Transverse colon (tissue), 4 donors: ENCODE measurements at places on chromosomes 3 and 15. TPM values are rescaled to one million over a fixed set of nuclear protein-coding genes. Genes with fewer than 3 reads are reported as not detected.

EIF2B5 gene
- 46.8 TPM for total RNA-seq

TM4SF1 gene
- 21.3 TPM for total RNA-seq

ITIH1 gene
- total RNA-seq = not detected

IL17RE gene
- total RNA-seq = 178 TPM

ATXN7 gene
- total RNA-seq = 44.8 TPM

DCUN1D1 gene
- total RNA-seq = 20.5 TPM

MCF2L2 gene
- 1.9 TPM for total RNA-seq

LYZL4 gene
- total RNA-seq = not detected

RAD54L2 gene
- 15.4 TPM for total RNA-seq

MFGE8 gene
- 61.3 TPM for total RNA-seq

- DNase-seq = no peak
Observed at GRCh38 chr15:101136381-101137268, 115.2 kb downstream of the CHSY1 start.

- DNase-seq = no peak
Observed at GRCh38 chr3:44061961-44062360, 179.7 kb upstream of the TOPAZ1 start.

DNA sequence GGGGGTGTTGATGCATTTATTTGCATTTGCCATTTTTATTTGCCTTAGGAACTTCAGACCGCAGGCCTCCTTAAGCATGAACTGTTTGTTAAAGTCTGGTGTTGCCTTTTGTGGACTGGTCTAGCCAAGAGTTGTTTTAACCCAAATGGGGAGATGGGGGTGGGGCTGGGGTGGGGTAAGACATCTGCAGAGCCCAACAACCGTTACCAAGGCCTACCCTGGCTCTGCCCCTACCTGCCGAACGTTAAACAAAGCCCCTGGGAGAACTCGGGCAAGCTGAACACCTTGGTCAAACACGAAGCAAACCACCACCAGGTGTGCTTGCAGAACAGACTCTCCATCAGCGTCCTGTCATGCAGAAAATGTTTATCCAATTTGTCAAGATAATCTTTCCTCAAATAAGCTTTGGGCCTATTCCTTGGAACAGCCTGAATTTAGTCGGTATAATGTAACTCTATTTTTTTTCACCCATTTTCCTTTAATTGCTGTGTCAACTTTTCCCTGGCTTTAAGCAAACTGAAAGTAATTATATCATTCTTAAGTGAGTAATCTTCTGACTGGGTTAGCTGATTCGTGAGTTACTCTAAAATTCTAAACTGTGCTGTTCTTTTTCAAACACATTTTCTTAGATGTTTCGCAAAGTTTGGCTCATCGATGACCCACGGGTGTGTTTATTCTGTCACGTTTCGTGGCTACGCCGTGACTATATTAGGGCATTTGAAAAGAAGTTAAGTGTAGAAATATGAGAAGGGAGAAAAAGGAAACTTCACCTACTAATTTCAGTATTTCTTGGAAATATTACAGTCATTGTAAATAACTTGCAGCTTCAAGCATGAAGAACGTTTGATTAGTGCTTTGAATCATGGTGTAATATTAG is 127.6 kb downstream of the SOX2 start:
- DNase-seq = no peak

GRCh38 chr3:104069114-104069513 is 1297.6 kb upstream of the ALCAM start:
- no peak for DNase-seq

DNA sequence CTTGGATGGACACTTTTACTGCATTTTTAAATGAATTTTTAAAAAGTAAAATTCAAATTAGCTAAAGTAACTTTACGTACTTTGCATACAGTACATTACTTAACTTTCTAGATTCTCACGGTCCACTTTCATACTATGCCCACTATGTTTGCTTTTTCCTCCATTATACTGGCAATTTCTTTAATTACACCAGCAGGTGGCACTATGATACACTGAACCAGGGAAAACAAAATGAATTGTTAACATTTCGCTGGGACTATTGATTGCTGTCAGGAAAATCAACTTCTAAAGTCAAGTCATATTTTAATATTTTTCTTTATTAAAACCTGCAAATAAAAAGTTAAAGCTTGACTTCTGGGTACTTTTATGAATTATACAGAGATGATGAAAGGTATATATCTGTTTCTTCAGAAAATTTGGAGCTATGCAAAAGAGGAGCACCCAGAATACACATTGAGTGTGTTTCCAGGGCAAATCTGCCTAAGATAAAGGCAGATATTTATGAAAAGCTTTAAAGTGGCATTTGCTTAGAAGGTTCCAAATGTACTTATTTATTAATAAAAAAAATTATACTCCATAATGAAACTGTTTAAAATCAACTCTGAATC is 21.8 kb upstream of the POU1F1 start:
- no peak for DNase-seq

GRCh38 chr3:183447206-183448001 is 19.0 kb upstream of the MCF2L2 start:
- peak; percentile 87 for DNase-seq

DNA sequence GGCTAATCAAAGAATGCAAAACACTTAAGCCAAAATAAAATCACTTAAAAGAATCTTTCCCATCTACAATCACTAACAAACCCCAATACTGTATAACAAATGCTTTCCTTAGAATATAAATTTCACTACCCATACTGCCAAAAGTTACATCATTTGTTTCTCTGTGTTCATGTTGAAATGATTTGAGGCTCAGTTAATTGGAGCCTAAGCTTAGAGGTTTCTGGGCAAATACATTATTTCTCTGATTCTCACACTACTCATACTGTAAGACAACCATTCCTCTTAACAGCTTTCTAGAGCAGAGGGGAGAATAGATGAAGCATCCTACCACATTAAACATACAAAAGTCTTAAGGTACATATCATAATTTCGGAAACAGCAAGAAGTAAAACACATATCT is 2.1 kb downstream of the RIOX2 start:
- DNase-seq = no peak

DNA sequence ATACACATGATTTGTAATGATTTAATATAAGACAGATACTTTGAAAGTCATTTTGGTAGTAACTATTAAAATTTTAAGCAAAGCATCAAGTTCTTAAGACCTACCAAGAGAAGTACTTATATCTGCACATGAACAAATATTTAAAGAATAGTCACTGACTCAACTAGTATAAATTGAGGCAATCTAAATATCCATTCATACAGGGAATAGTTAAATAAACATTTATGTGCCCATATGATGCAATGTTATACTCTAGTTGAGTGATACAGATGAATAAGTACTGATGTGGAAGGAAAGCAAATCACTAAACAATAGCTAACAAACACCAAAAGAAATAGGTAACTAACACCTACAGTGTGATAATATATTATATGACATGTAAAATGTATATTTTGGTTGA is 527.7 kb downstream of the EPHA3 start:
- no peak for DNase-seq

GRCh38 chr3:102024270-102024904 is 175.1 kb downstream of the NFKBIZ start:
- no peak for DNase-seq

DNA sequence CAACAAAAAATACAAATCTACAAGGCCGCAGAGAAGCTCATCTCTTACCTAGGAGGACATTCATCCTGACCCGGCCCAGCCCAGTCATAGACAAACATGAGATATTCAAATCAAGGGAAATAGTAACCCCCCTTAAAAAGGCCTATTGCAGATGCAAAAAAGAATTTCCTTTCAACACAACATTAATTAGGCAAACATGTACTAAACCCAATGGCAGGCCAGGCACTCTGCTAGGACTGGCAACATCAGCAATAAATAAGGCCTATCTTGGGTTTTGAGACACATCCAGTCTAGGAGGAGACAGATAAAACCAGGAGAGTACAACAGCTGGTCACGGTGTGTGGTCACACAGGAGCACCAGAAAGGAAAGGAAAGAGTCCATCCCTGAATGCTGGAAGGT is 61.4 kb downstream of the ADCY5 start:
- DNase-seq = no peak

DNA sequence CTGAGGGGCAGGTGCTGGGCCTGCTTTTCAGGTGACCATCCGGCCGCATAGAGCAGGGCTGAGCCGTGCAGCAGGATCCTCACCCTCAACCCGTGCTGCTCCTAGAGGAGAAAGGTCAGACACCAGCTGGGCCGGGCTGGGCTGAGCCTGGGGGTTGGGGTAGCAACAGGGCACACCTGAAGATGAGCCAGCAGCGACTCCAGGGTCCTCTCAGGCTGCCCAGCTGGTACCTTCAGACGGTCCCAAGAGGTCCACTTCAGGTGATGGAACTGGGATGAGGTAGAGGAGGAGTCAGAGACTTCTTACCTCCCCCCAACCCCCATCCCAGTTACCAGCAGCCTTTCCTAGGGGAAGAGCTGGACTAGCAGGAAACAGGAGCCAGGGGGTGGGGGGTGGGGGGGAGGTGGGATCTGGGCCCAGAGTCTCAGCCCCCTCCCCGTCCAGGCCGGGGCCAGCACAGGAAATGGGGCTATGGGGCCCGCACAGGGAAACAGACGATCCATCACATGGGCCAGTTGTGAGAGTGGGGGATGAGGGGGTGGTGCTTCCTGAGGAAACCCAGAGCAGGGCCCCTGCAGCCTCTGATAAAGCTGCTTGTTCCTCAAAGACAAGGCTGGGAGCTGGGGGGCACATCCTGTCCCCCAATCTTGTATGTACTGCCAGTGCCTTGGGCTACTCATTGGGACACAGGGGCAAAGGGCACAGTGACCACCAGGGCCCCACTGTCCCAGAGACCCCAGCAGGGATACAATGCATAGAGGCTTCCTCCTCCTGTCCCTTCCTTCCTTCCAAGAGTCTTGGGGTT is 3.0 kb downstream of the INKA1 start:
- DNase-seq = peak; percentile 44

DNA sequence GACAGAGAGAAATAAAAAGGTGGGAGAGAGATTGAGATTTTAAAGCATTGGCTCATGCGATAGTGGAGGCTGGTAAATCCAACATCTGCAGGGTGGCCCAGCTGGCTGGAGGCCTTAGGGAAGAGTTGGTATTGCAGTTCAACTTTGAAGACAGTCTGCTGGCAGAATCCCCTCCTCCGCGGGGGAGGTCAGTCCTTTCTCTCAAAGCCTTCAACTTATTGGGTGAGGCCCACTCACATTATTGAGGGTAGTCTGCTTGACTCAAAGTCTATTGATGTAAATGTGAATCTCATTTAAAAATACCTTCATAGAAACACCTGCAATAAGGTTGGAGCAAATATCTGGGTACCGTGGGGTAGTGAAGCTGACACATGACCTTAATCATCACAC is 31.8 kb upstream of the PROK2 start:
- no peak for DNase-seq

GRCh38 chr3:9951126-9951525 is 1.1 kb downstream of the PRRT3 start:
- DNase-seq = no peak

GRCh38 chr15:79673416-79674123 is 223.2 kb downstream of the MTHFS start:
- DNase-seq = no peak

GRCh38 chr15:31400222-31400927 is 73.7 kb downstream of the KLF13 start:
- no peak for DNase-seq

DNA sequence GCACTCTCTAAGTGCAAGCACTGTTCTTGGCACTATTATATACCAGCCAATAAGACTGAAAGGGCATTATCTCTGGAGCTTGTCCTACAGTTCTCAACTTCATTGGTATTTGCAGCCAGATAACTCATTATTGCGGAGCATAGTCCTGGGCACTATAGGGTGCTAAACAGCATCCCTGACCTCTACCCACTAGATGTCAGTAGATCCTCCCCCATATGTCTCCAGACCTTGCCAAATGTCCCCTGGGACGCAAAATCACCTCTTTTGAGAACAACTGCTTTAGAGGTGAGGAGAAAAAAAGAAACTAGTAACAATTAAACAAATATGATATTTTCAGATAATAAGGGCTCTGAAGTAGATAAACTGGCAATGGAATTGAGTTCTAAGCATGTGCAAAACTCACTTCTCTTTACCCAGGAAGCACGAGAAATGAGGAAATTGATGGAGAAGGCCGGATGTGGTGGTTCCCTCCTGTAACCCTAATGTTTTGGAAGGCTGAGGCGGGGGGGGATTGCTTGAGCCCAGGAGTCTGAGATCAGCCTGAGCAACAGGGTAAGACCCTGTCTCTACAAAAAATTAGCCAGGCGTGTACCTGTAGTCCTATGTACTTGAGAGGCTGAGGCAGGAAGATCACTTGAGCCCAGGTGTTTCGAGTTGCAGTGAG is 61.4 kb downstream of the FRMD4B start:
- DNase-seq = no peak

DNA sequence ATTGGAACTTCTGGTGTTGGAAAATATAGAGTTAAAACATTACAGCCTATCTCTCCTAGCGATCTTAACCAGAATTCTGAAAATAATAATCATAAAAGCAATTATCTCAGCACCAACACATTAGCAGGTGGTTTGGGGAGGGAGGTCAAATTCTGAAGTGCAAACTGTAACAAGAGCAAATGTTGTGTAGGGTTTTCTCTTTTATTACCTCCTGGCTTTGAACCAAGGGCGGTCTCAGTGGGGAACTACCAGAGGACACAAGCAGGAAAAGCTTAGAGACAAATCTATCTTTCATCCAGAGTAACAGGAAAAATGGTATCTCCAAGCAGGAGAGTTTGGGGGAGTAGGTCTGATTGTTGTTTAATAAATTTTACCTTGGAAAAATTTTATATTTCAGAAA is 5.5 kb upstream of the ARRDC4 start:
- DNase-seq = peak; percentile 50

- DNase-seq = no peak
Observed at GRCh38 chr3:49359623-49360022, 1.5 kb upstream of the GPX1 start.

DNA sequence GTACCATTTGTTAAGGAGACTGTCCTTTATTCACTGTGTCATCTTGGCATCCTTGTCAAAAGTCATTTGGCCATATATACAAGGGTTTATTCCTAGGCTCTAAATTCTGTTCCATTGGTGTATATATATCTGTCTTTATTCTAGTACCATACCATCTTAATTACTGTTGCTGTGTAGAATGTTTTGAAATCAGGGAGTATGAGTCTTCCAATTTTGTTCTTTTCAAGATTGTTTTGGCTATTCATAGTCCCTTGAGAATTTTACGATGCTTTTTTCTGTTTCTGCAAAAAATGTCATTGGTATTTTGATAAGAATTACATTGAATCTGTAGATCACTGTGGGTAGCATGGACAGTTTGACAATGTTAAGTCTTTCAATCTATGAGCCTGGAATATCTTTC is 28.7 kb downstream of the PFN2 start:
- DNase-seq = no peak

DNA sequence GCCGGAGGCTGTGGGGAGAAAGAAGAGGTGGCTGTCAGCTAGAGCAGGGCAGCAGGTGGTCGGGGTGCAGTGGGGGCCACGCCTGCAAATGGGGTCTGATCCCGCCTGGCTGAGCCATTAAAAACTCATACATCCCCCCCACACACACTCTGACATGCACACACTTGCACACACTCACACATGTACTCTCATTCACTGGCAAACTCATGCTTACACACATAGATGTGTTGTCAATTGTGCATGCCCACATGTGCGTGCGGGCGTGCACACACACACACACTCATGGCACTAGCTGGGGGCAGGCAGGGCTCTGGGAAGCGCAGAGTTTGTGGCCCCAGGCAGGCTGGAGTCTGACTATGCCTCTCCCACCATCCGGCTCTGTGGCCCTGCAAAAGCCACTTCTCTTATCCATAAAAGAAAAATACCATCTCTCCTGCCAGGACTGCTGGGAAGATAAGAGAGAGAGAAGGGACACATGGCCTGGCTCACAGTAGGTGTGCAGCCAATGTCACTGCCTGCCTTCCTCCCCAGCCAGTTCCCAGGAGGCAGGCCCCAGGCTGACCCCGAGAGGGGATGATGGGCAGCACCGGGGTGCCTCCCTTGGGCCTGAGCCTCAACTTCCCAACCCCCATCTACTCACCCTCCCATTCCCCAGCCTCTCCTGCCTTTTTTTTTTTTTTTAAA is 163.5 kb upstream of the LINGO1 start:
- no peak for DNase-seq
